ENCODE measurements at places on chromosomes 6 and 20.

DNA sequence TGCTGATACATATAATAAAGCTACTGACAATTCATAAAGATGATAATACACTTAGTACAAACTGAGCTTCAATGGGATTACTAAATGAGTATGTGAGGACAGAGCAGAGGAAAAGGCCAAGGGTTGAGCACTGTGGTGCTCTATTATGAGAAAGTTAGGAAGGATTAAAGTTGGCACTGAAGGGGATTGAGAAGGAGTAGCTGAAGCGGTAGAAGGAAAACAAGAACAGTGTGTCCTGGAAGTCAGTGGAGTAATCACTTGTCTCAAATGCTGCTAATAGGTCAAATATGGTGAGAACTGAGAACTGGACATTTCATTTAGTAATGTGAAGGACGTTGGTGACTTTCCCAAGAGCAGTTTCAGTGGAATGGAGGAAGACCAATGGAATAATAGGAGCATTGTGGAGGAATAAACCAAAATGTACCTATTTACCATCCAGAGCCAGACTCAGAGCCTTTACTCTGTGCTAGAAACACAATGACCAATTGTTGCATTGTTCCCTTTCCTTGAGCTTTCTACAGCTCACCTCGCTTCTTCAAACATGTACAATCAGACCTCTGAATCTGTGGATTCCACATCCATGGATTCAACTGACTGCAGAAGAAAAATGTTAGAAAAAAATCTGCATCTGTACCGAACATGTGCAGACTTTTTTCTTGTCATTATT, 255.9 kb downstream of the LAMA2 start:
- DNase-seq: no peak

GRCh38 chr20:63857764-63858392, 3.4 kb upstream of the ABHD16B start:
- no peak for DNase-seq

DNA sequence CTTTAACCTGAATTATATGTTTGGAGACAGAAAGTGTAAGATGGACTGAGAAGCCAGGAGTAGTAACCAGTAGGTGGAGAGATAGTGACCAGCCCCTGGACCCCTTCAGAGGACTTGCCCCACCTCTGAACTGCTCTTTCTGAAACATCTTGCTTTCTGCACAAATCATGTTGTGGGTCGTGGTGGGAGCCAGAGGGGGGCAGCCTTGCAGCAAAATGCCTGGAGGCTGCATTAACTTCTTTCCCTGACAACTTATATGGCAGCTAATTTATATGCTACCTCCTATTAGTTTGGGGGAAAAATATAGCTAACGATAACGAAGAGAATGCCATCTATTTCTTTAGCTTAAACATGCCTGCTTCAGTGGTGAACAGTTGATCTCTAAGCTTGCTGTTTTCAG, 859.8 kb downstream of the MAFB start:
- no peak for DNase-seq

GRCh38 chr6:24255676-24256075, 102.2 kb downstream of the DCDC2 start:
- no peak for DNase-seq

DNA sequence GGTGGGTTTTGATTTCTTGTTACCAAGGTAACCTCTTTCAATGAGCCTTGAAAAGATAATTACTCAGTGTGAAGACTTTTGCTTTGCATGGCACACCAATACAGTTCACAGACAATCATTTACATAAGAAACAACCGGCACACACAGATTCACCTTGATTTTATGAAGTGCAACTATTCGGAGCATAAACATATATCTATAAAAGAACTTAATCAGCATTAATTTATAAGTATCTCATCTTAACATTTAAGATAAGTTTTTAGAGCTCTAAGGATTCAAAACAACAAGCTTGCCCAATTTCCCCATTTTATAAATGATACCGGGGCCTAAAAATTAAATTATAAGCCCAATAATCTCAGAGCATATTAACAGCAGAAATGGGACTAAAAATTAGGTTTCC, 85.9 kb upstream of the PCSK2 start:
- DNase-seq: no peak

DNA sequence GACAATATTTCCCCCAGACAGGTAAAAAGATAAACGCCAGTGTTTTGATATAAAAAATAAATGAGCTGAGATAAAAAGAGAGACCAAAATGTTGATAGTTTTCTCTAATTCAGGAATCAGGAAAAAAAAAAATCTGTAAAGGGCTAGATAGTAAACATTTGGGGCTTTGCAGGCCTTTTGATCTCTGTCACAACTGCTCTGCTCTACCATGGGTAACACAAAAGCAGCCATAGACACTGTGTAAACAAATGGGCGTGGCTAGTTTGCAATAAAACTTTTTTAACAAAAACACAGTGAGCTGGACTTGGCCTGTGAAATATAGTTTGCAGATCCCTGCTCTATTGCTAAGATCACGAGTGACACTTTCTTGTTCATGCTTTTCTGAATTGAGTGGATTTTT, 219.1 kb upstream of the STXBP5 start:
- DNase-seq: no peak

- DNase-seq: no peak
These were observed 104.1 kb downstream of the TCP11 start for GRCh38 chr6:35036828-35037663.

DNA sequence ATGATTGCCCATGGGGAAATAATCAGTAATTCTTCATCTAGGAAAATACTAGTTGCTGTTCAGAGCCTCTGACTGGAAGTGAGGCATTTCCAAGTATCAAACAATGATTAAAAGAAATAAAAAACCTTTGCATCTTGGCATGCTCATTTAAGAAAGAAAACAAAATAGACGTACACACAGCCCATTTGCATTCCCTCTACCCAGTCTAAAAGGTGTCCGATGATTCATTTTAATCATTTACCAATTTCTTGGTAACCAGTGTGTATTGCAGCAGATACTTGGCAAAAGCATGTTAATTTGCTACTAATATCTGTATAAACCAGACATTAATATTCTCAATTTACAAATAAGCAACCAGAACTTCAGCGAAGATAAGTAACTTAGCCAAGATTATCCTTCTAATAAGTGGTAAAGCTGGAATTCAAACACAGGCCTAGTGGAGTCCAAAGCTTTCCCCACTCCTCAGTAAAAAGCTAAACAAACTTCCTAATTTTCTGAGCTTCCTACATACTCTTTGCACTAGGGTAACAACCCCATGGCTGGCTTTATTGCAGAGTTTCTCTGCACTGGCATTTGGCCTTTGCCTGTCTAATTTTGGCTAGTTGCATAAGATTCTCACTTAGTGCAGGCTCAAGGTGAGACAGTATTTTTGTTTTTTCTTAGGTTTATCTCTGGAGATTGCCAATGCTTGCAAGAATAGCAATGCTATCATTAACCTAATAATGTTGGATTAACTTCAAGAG, 338.1 kb downstream of the PRKN start:
- no peak for DNase-seq

DNA sequence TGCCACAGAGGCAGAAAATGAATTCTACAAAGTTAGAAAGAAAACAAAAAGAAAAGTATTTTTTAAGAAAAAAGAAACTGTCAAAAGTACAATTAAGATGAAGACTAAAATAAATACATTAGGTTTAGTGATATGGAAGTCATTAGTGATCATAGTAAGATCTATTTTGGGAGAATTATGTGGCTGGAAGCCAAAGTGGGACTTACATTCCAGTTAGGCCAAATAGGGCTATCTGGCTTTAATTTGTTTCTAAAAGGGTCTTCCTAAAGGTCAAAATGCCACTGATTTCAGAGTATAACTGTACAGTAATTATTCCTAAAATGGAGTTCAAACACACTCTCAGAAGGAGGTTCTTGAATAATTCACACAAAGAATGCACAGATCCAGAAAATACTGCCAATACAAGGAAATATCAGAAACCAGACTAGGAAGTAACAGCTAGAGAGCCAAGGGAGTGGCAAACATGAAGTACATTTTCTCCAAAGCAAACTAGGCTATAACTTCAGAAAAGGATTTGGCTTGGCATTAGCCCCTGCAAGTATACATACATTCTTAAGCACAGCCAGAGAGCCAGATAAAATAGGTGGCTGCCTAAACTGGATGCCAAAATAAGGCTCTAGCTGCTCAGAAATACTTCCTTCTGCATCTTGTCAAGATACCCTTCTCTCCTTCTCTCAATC, 45.3 kb downstream of the PDSS2 start:
- DNase-seq: no peak

GRCh38 chr20:6504826-6505225, 262.7 kb upstream of the BMP2 start:
- DNase-seq: no peak

DNA sequence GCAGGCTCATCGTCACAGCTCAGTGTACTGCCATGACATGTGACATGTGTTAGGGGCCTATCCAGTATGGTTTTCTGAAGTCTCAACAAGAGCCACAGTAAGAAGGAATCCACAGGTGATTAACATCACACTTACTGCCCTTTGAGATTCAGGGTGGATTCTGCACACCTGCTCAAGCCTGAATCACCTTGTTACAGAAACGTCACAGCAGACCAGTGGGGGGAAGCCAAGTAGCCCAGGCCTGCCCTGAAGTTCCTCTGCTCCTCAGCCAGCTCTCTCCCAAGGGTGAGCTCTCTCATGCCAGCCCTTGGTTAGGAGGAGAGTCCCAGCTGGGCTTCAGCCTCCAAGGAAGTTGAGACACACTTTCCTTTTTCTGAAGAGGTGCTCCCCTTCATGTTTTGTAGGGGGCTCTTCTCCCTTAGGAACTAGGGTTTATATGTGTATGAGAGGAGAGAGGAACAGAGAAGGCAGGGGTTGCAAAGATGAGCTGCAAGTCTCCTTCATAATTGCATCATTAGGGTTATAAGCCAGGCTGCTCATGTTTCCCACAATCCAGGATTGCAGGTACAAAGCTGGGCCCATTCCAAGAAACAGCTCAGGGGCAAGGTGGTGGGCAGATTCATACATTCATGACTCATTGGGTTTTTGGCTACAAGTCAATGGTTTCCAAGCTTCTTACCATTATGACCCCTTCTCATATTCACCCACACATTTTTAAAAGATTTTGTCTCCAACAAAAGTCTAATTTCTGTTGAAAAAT, 11.6 kb downstream of the GSS start:
- DNase-seq: no peak

DNA sequence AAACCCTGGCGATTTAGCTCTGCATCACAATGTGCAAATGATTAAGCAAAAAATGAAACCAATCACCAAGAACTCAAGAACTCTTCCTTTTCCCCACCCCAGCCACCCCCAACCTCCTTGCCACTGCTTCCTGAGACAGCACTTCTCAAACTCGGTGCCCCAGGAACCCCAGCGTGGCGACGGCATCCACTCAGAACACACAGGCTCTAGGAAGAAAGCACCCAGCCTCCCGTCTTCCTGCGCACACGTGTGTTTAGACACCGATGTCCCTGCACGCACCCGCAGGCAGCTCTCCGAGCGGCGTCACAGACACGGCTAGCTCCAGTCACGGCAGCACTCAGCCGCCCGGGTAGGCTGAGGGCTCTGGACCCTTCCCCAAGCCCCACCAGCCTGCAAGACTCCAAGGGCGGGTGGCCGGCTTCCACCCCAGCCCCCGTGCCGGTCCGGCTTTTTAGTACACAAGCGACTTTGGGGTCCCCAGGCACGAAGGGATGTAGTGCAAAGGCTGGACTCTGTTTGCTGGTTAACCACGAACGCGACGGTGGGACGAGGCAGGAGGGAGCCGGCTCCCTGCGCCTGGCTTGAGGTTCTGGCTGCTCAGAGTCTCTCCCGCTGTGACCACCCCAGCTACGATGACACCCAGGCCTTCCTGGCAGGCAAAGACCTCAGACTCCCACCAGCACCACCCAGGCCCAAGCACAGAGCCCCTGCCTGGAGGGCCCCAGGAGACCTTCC, 51.9 kb downstream of the KCNQ2 start:
- DNase-seq: no peak

DNA sequence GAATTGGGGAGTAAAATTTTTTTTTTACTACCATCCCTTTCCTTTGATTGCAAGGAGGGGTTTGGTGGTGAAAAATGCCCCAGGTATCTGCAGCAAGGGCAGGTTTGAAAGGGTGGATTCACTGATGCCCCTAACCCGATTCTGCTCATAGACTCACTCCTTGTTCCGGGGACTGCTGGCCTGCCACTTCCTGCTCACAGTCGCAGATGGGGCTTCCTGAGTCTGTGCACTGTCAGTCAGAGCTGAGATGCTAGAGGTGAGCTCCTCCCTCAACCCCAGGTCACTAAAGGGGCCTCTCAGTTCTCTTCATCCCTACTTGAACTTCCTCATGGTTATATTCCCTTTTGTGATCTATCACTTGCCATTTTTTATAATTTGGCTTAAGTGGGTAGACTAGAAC, 357.9 kb downstream of the FARS2 start:
- no peak for DNase-seq

DNA sequence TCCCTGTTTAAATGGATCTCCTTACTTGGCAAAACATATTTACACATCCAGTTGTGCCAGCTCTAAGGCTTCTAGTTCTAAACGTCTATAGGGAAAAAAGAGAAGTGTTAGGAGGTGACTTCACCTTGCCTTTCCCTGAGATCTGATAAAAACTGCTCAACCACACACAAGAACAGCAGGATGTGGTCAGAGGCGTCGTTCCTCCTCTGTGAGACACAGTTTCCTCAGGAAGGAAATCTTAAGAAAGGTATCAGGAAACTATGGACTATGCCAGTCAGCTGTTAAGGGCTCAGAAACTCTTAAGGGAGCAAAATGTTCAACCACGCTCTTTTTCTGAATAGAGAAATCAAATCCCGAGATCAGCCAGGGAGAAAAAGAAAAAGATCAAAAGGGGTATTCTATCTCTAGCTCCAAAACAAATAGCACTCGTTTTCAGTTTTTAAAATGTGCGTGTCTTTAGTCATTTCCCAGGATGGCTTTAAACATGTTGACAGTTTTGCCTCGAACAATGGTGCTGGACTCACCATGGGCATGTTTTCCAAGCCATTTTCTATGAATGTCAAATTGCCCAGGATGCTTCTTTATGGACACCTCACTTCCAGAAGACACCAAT, 154.5 kb downstream of the HACE1 start:
- DNase-seq: no peak

DNA sequence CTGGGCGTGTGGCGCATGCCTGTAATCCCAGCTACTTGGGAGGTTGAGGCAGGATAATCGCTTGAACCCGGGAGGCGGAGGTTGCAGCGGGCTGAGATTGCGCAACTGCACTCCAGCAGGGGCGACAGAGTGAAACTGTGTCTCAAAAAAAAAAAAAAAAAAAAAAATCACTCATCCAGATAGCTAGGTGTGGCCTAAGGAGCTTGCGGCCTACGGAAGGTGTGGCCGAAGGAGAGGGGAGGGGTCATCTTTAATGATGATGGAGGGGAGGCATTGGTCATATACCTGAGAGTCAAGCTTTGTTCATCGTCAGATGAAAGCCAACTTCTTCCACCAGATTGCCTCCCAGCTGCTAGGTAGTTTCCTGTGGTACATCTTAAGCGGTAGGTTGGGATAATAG, 801 bp upstream of the PPARD start:
- DNase-seq: no peak

DNA sequence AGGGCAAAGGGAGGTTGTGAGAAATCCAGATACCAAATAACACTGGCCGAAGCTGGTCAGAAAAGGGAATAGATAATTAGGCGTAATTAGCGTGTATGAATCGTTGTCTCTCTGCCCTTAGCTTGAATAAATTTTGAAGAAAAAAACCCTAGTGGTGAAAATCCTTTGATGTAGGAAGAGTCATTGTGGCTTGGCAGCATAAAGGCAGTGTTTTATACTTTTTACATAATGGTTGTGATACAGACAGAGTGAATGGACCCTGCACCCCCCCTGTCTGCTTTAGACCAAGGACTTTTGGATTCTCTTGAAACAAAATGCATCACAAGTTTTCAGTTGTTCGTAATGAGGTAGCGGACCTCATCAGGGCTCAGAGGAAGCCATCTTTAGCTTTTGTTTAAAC, 126.5 kb downstream of the AFG1L start:
- DNase-seq: no peak

- no peak for DNase-seq
These were observed 35.2 kb downstream of the SLX4IP start for GRCh38 chr20:10470276-10470675.
